ENCODE measurements at places on chromosomes 12 and 14. TPM values are rescaled to one million over a fixed set of nuclear protein-coding genes. Genes with fewer than 3 reads are reported as not detected.

- DNase-seq: no peak
- H3K4me1 ChIP-seq: no peaks in the 10 kb centered on the region
- H3K27me3 ChIP-seq: peaks cover 10% of the 10 kb centered on the region
- no peak overlapping the region for H3K4me3 ChIP-seq
- H3K36me3 ChIP-seq: no peaks in the 10 kb centered on the region
Measured at GRCh38 chr14:55968741-55969140, 149.5 kb upstream of the PELI2 start.

- H3K36me3 ChIP-seq: no peaks in the 10 kb centered on the region
- H3K4me3 ChIP-seq: no peak overlapping the region
- peaks cover 15% of the 10 kb centered on the region for H3K27me3 ChIP-seq
- H3K27ac ChIP-seq: no peak overlapping the region
Measured at GRCh38 chr14:75242546-75243273, 35.9 kb upstream of the FOS start.

DNA sequence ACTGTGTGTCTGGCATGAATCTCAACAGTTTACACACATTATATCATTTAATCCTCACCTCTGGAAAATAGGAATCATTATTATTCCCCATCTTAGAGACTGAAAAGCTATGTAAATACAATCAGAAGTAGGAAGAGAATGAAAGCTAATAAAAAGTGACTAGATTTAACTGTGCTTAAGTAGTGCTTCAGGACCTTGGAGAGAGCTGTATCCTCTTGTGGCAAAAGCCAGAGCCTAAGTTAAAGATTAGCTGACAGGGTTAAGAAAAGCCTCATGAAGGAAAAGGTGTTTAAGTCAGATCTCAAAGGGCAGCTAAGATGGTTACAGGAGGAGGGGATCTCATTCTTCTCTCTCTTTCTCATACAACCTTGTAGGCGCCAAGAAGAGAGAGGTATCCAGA is 65.3 kb upstream of the TMEM233 start:
- no peaks in the 10 kb centered on the region for H3K27me3 ChIP-seq
- no peaks in the 10 kb centered on the region for H3K36me3 ChIP-seq
- no peak for DNase-seq
- no peak overlapping the region for H3K27ac ChIP-seq
- H3K4me1 ChIP-seq: no peaks in the 10 kb centered on the region

GPR135 gene
- 0.74 TPM for total RNA-seq

ABCD4 gene
- total RNA-seq: 56.6 TPM

All from activated T-cell treated with anti-CD3 and anti-CD28 coated beads, Interleukin-2, amount 50 U/mL, for 72 hours (primary cell).